ENCODE measurements at places on chromosomes 6 and 20.
A peak's percentile ranks its signal among the peaks of the same experiment; 100 is the strongest.

DNA sequence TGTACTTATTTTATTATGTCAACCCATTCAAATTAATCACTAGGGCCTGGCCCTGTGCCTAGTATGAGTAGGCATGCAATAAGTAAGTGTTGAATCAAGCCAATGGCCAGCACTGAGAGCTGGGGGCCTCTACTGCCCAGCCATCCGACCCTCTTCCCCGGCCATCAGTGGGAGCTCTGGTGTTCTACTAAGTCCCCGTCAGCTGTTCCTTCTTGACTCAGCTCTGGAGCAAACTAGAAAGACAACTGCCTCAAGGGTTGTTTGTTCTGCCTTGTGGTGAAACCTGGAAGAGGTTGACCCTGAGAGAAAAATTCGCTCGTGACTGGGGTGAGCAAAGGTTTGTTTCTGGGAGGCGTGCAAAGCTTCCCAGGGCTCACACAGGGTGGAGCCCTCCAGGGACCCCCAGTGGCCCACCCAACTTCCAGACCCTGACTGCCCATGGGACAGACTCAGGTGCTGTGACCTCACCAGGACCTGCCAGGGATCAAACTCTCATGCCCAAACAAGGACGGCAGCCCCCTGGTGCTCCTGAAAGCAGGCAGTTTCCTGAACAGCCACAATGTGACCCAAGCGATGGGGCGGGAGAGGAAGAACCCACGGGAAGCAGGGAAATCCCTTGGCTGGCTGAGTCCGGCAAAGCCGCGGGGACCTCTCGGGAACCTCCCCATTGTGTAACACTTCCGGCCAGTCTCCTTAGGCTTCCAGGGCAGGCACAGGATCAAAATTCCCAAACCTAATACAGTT, 50.4 kb downstream of the BANF2 start:
- no peak for DNase-seq

- DNase-seq: no peak
These were observed 280.2 kb downstream of the TBC1D7 start for GRCh38 chr6:13048113-13048512.

- no peak for DNase-seq
These were observed 157.5 kb downstream of the TBX18 start for GRCh38 chr6:84606860-84607259.

DNA sequence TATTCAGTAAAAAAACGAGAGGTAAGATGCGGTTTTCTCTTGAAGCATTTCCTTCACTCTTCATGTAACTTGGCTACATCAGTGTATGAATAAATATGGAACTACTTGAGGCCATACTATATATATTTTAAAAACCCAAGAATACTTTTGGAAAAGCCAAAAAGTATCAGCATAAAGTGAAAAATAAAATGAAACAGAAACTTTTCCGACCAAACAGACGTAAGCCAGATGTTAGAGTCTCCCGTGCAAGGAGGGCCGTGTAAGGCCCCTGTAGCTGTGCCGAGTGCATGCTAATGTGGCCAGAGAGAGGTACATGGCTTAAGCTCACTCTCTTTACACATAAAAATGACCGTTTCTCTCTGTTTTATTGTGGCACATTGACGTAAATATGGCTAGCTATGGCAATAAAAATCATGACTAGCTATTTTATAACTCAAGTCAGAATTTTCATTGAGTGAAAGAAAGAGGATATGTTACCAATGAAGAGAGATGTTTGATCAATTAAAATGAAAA, 140.1 kb upstream of the GMDS start:
- DNase-seq: no peak

GRCh38 chr6:14763616-14764015, 482.3 kb upstream of the JARID2 start:
- DNase-seq: no peak

DNA sequence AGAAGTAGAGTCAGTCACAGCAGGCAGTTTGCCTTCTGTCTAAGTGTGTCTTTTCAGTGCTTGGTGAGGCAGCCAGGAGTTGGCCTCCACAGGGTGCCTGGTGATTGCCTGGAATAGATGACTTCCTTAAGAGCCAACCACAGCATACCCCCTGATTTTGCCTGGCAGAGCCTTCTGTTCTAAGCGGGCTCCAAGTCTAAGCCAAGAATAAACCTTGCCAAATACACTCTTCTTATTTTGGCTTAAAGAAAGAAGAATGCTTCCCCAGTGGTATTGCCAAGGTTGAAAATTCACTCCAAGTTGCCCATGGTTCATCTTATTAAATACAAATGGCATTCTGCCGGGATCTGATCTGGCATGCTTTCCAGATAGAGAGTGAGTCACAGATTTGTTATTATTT, 1424.8 kb upstream of the EYS start:
- DNase-seq: no peak

GRCh38 chr6:56556751-56557540, 85.7 kb downstream of the DST start:
- no peak for DNase-seq

DNA sequence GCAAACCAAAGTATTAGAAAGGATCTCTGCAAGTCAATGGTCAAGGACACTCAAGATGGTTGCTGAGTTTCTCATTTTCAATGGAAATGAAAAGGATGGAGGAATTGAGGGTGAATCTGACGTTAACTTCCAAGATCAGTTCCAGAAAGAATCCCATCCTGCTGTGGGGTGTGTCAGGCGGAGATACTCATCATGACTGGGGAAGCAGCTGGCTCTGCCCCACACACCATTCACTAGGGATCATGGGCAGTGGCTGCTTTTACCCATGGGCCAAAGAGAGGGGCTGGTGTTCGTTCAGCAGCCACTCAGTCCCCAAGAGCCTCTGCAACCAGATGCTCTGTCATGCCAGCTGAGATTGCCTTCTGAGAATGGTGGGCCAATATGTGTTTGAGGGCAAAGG, 102.3 kb upstream of the KCNK16 start:
- no peak for DNase-seq

DNA sequence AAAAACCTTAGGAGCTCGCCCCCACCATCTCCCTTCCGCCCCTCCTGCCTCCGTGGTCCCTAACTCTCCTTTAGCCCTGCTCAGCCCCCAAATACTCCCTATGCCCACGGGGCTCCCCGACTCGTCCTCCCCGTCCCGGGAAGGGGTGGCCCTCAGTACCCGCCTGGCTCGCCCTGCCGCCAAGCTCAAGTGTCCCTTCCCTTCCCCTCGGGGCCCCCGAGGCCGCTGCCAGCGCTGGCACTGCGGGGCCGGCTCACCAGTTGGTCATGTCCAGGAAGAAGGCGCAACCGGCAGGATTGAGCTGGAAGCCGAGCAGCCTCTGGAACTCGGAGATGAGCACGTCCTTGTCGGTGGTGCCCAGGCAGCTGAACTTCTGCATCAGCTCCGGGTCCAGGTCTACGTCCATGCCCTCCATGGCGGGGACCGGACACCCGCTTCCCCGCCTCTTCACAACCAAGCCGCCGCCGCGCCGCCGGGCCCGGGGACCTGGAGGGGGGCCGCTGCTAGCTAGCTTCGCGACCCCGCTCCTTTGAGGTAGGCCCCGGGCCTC, 303 bp downstream of the ILRUN start:
- no peak for DNase-seq

- peak; percentile 78 for DNase-seq
These were observed 50.7 kb upstream of the SIRPA start for GRCh38 chr20:1844325-1845162.

DNA sequence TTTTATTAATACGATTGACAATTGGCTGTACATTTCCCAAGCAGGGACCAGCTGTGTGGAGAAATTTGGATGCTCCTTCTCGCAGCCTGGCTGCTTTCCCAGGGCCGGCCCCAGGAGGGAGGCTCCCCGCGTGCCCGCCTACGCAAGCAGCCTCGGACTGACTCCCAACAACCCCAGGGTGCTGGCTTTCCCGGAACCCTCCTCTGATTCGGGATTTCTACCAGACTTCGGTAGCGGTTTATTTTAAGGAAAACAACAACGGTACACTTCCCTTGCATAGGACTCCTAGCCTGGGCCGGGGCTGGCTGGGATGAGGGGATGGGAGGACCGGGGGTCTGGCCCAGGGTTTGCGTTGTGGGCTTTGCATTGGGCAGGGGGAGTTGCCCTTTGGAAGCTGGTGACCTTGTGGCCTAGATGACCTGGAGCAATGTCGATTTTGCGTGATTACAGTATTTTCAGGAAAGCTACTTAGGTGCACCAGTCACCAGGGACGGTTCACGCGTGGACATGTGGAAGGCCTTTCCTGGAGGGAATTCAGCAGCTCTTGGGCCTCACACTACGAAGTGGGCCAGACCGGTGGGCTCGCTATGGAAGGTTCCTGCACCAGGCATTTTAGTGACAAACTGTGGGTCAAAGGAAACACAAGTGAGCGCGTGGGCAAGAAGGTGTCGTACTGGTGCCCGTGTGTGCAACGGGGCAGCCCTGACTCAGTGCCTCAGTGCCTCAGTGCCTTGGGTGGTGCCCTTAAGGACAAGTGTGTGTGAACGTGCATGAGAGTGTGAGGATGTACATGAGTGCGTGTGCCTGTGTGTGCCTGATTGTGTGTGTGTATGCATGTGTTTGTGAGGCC, 20.7 kb upstream of the PHACTR3 start:
- DNase-seq: no peak

DNA sequence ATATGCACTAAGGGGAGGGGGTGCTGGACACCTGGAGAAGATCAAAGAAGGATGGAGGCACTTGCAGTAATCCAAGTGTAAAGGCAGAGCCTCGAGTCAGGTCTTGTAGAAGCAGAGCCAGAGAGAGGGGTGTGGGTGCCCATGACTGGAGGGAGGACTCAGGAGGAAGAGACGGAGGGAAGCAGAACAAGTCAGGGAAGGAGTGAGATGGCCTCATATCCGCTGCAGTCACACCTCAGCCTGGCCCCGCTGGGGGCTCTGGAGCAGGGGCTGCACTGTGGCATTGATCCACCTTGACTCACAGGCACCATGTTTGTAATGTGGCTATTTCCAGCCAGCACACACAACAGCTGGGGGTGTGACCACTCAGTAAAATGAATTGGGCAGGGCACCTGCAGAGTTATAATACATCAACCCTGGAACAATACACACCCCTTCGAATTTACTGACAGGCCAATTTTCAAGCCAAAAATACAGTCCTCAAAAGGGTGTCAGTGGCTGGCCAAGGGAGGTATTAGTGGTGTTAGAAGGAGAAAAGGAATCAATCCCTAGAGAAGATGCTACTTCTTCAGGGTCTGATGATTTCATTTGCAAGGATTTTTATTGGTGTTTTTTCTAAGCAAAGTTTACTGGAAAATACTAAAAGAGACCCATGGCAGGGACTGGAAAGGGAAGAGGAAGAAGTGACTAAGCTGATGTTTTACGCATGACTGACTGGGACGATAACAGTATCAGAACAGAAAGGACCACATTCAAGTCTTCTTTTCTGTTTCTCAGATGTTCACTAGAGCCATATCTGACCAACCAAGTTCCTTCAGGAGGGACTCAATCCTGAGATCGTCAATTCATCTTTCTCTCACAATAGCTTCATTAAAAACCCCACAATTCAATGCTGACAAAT, 18.9 kb upstream of the NXT1 start:
- DNase-seq: no peak

- DNase-seq: peak; percentile 60
These were observed 60.4 kb downstream of the FOXO3 start for GRCh38 chr6:108621117-108621516.

- DNase-seq: no peak
These were observed 184.3 kb downstream of the CARMIL1 start for GRCh38 chr6:25463441-25463840.

GRCh38 chr6:49070411-49070810, 392.6 kb downstream of the MMUT start:
- DNase-seq: no peak

DNA sequence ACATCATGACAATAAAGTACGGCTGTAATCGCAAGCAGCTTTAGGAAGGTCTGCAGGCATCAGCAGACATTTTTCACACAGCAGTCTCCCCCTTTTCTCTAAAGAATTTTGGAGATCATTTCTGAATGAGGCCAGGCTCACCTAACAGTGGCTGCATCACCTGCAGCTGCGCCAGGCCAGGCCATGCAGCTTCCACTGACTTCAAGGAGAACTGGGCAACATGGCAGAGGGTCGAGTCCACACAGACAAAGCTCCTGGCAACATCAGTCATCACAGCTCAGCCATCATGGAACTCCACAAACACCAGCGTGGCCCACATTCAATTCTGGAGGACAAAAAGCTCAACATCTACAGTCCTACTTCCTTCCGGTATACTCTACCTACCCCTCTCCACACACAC, 17.8 kb upstream of the FOXC1 start:
- DNase-seq: no peak

GRCh38 chr6:43077333-43077809, 1.3 kb downstream of the PTK7 start:
- no peak for DNase-seq

- no peak for DNase-seq
These were observed 602 bp upstream of the HLA-DPB1 start for GRCh38 chr6:33075208-33075567.

GRCh38 chr6:144630857-144631256, 345.7 kb downstream of the UTRN start:
- DNase-seq: no peak

- DNase-seq: peak; percentile 0
These were observed 40.9 kb upstream of the ZBP1 start for GRCh38 chr20:57660922-57661745.

GRCh38 chr6:29087213-29087612, at the start of gene OR2B3:
Gene OR2B3, minus strand, starts transcription at chr6:29087313. Its CDS starts 65 bp downstream, at chr6:29087248.
- no peak for DNase-seq

DNA sequence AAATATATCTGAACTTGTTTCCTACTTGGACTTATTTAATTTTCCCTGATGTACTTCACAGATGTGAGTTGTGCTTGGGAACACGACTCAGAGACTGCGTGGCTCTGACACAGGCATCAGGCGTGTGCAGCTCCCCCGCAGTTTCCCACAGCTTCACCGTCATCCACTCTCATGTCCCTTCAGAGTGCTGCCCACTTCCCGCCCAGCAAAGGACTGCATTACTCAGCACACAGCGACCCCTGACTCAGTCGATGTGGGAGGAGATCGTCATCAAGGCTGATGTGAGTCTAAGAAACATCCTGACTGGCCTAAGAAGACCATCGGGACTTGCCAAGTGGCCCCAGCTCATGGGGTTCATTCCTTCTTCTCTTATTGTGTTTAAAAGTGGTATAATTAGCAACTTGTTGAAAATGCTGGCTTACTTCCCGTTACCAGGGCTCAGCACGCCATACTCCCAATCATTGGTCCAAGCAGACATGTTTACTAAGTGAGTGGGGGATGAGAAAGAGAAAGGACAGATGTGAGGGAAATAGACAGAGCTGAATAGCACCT, 539.4 kb upstream of the JARID2 start:
- DNase-seq: no peak

DNA sequence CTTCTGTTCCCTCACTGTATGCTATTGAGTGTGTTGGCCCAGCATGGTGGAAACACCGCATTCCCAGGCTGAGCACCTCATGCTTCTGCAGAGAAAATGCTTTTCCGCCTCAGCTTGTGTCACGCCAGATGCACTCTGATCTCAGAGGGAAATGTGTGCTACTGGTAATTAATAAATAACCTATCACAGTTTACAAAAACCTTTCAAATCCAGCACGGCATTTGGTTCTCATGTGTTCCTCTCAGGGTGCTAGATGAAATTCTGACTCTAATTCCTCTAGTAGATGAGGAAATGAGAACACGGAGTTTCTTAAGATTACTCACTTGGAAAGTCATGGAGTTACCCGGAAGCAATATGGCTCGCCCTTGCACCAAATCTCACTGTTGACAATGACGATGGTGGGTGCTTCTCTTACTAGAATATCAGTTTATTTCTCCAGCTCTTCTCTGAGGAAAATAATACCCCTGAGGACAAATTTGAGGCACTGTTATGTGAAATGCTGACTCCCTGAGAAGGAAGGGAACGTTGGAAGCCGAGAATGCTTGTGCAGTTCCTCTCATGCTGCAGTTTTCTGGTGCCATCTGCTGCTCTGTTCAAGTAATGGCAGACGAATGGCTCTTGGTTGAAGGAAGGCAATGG, 116.6 kb downstream of the RNF144B start:
- DNase-seq: peak; percentile 41

GRCh38 chr6:3473773-3474172, 16.9 kb upstream of the SLC22A23 start:
- DNase-seq: no peak
